HFFc6 (cell line): ENCODE measurements at places on chromosomes 16 and 17.
A peak's percentile ranks its signal among the peaks of the same experiment; 100 is the strongest.

DNA sequence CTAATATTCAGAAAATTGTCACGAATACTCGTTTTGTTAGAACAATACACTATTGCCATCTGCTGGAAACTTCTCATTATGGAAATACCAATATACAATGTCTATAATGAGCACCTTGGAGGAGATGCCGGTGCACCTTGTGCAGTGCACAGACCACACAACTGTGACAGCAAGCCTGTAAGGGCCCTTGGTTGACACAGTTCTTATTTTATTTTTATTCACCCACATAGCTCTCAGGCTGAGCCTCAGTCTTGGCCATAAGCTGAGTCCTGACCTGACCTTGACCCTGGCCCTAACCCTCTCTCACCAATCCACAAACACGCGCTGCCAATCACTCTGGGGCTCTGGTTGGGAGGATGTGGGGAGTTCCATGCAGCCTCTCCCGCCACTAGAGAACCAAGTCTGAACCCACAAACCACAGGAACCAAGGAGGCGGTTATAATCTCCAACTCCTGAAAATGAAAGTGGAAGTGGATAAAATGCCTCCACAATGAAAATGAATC, 7.6 kb downstream of the AIPL1 start:
- DNase-seq, result peak; percentile 2

DNA sequence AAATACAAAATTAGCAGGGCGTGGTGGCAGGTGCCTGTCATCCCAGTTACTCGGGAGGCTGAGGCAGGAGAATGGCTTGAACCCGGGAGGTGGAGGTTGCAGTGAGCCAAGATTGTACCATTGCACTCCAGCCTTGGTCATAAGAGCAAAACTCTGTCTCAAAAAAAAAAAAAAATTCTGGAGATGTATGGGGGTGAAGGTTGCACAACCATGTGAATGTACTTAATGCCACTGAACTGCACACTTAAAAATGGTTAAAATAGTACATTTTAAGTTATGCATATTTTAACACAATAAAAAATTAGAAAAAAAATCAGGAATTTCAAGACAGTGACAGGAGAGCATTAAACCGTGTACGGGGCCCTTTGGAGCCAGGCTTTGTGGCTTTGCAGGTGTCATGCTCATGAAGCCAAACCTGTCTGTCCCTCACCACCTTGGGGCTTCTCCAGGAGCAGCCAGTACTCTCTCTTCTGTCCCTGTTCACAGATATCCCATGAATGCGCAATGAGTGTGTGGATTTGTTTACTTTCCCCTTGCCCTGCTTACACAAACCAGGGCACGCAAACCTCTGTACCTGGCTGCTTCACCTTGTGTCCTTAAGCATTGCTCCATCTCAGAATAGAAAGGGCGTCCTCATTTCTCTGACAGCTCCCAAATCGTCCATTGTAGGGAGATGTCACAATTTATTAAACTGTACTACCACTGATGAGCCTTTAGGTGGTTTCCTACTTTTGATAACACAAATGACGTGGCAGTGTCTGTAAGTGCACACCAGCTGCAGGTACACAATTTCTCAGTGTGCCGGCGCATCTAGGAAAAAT, 58.2 kb upstream of the CBX4 start:
- no peak for DNase-seq

- DNase-seq, result no peak
Observed at GRCh38 chr16:30429418-30429677, 482 bp downstream of the DCTPP1 start.

- no peak for DNase-seq
Observed at GRCh38 chr16:31711344-31711845, 162.2 kb upstream of the ZNF267 start.

DNA sequence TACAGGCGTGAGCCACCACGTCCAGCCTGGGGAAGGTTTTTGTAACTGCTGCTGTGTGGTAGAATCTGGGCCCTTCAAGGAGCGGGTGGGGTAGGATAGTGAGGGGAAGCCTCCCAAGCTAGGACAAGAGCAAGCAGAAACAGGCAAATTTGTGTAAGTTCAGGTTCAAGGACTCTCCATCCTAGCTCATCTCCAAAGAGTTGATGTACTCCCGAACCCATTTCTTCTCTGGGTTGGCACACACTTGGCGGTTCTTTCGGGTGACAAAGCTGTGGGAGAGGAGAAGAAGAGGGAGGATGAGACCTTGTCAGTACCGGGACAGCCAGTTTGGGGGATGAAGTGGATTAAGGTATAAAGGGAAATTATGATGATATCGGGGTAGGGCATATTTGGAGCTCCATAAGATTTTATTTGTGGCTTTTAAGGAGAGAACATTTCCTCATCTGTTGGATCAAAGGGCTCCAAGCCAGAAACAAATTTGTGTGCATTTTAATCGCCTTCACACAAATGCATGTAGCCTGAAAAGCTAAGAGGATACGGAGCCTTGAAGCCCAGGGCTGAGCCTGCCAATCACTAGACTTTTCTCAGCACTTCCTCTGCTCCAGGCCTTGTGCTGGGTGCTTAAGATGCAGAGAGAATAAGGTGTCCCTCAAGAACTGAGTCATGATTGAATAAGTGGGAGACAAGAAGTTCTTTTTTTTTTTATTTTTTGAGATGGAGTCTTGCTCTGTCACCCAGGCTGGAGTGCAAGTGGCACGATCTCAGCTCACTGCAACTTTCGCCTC, 3.7 kb upstream of the HEATR9 start:
- DNase-seq, result no peak

- no peak for DNase-seq
Observed at GRCh38 chr17:4436846-4437245, 3.1 kb downstream of the SPNS3 start.

- no peak for DNase-seq
Observed at GRCh38 chr17:50672831-50673551, 34.7 kb downstream of the ANKRD40 start.

GRCh38 chr16:50657241-50657640, 23.9 kb downstream of the SNX20 start:
- no peak for DNase-seq

DNA sequence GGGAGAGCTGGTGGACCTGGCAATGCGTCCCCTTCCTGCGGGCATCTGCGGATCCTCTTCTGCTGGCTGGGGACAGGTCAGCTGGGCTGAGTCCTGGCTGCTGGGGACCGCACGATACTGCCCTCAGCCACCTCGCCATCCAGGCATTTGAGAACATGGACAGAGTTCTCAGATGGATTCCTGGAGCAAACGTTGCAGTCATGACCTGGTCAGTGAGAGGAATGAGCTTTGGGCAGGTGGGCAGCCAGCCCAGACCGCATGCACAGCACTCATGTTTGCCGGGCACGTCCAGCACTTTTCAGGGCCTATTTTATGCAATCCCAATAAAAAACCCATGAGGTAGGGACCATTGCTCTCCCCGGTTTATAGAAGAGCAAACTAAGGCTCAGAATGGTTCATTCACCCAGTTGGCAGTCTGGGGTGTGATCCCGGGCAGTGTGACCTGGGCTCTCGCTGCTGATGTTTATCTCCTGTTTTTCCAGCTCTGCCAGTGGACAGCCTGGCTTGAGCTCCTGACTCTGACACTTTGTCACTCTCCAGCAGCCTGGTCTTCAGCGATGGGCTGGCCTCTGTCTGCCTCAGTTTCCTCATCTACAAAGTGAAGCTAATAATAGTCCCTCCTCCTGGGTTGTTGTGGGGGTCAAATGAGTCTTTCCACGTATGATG, 294.7 kb downstream of the IRF8 start:
- DNase-seq, result no peak

DNA sequence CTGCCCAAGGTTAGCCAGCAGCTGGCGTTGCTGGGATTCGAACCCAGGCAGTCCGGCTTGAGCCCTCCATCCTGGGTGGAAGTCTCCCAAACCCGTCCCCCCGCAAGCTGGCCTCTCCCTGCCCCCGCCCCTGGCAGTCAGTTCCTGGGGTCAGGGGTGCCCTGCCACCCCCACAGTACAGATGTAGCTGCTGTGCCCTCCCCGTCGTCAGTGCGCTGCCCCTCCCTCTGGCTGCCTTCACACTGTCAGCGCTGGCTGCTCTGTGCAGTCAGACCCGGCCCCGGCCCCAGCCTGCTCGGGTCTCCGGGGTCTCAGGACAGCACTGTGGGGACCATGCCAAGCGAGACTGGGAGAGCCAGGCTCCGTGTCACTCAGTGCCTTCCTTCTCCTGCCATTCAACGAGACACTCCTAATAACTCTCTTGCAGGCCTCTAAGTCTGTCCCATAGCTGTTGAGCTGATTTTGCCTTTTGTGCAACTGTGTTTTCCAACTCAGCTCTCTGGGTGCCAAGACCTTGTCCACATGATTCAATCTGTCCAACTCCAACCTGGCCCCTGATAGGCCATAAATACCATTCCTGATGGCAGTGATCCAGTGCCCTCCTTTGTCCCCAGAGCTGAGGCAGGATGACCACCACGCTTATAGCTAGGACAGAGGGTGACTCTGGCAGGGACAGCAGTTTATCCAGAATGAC, 55.5 kb upstream of the IL34 start:
- DNase-seq, result no peak

DNA sequence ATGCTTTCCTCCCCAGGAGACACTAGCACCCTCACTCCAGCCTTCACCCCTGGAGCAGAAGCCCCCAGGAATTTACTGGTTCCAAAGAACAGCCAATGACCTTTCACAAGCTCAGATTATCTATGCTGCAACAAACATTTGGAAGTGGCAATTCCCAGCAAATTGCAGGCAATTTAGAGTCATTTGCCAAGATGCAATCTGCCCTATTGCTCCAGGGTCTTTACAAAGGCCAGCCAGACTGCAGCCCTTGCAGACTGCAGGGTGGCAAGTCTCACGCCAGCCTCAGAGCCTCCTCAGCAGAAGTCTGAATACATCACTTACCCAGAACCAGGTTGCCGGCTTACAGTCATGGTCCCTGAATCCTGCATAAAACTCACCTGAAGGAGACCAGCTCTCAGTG, 21.8 kb downstream of the AXIN1 start:
- no peak for DNase-seq

DNA sequence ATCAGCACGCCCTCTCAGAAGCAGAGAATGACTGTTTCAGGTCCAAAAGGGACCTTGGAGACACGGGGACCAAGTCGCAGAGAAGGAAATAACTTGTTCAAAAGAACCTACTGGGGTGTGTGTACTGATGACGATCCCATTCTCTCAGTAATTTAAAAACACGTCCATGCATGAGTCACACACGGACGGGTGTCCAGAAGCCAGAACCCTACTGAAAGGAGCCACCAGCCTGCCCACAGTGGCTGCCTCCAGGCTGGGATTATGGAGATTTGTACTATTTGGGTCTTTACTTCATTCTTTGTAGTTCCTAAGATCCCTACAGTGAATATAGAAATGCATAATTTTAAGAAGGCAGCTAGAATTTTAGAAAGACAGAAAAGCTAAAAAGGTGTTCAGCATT, 27.8 kb downstream of the TMEM204 start:
- no peak for DNase-seq

- peak; percentile 54 for DNase-seq
Observed at GRCh38 chr16:72241930-72242329, 70.0 kb upstream of the PMFBP1 start.
